Stimulated activated CD8-positive, alpha-beta memory T cell treated with anti-CD3 and anti-CD28 coated beads, Interleukin-4, amount 100 ng/mL, for 24 hours (primary cell): ENCODE measurements at places on chromosomes 11 and 22.
A peak's percentile ranks its signal among the peaks of the same experiment; 100 is the strongest.

DNA sequence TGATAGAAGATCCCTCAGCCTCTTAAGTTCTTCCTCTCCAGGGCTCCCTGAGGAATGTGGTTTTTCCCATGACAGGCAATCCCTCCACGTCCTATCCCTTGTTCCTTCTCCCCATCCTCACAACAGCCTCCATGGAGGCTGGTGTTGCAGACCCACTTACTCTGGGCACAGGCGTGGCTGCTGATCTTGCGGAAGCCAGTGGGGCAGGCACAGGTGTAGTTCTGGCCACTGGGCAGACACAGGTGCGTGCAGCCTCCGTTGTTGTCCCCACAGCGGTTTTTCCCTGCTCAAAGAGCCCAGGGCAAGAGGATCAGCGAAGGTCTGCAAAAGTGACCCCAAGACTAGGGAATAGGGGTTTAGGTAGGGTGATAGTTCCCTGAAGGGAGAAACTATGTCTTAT lies 29.1 kb downstream of the LRP4 start:
- DNase-seq = no peak

DNA sequence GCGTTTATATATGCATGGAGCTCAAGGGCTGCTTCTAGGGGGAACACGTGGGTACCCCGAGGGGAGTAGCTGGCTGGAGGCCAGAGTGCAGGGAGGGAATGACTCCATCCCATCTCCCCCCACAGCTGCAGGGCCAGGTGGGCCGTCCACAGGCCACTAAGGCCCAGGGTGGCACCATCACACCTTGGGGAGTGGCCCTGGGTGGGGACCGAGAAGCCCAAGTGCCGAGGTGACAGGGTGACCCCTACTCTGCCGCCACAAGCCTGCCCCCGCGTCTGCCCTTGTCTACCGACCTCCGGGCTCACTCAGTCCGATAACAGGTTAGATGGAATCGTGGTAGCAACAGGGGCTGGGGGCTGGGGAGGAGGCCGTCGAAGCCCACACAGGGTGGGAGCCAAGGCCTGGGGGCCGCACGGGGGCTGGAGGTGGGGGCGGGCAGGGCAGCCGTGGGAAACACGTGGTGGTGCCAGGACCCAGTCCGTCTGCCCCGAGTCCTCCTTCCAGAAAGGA lies 125.7 kb downstream of the KCNQ1OT1 start:
- DNase-seq = no peak

DNA sequence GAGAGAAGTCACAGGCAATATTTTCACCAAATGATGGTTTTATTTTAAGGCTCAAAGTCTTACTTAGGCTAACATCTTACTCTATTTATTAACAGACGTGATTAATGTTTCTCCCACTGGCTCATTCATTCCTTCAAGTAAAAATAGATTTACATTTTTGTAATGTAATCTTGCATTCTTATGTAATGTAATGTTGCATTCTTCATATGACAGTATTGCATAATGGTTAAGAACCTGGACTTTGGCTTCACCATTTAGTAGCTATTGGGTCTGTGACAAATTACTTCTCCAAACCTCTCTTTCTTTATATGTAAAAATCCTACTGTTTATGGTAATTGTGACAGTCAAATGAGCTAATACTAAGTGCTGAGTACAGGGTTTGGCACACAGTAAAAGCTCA lies 3.3 kb upstream of the DIXDC1 start:
- no peak for DNase-seq

DNA sequence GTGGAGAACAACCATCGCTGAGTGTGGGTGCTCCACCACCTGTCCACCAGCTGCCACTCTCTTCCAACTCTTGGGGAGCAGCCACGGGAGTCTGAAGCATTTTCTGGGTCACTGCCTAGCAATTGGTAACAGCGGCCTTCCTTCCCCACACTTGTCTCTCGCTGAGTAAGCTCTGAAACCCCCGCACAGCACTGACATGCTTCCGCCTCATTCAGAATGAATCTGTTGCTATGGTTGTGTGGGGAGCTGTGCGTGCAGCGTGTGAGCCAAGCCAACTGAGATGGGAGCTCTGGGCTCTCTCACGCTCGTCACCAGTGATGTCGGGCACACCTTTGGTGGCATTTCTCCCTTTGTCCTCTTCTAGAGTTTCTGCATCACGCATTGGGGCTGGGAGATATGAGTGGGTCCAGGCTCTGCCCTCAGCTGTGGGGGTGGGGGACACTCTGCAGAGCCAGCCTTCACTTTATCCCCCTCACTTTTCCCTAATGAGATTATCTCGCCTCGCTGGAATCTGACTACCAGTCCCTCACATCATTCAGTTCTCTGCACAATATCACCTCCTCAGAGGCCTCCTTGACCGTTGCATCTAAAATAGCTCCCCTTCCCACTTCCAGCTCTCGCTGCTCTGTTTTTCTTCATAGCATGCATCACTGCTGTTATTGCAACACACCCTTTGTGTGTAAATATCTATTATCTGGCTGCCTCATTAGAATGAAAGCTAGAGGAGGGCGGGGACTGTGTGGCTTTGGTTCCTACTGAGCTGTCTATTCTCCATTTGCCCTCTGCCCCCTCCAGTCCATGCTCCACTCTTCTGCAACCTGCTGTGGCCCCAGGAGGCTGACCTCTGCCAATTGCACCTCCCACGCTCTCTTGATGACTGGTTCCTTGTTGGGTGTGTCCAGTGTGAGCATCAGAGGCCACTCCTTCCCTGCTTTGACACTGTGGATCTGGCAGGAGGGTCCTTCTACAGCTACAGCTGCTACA lies 569.9 kb upstream of the CADM1 start:
- no peak for DNase-seq

DNA sequence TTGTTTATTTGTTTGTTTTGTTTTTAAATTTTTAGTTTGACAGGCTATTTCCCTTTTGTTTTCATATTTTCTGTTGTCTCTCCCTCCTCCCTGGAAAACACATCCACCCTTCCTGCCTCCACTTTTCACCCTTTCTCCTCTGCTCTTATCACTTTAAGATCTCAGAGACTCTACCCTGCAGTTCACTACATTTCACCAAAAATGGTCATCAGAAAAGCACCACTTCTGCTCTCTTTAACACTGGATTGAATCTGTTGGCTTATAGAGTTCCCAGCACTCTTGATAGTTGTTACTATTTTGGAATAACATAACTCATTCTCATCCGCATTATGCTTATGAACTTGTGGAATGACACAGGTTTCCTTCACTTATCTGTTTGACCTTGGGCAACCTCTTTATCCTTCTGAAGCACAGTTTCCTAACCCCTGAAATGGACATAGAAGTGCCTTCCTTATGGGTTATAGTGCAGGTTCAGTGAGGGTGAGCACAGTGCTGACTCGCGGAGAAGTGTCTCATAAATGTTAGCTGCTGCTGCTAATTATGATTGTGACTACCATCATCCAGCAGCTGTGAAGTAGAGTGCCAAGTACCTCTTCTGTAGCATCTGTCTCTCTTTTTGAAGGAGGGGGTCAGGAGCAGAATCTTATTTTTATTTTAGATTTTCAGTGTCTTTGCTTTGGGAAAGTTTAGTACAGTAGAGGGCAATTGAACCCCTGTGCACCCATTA lies 15.0 kb downstream of the TEAD1 start:
- no peak for DNase-seq

GRCh38 chr22:37972527-37972926 lies 11.8 kb downstream of the SOX10 start:
- no peak for DNase-seq

GRCh38 chr22:22061085-22062077 lies 78.8 kb upstream of the TOP3B start:
- no peak for DNase-seq

GRCh38 chr11:32333320-32333991 lies 101.9 kb downstream of the WT1 start:
- DNase-seq = peak; percentile 7

DNA sequence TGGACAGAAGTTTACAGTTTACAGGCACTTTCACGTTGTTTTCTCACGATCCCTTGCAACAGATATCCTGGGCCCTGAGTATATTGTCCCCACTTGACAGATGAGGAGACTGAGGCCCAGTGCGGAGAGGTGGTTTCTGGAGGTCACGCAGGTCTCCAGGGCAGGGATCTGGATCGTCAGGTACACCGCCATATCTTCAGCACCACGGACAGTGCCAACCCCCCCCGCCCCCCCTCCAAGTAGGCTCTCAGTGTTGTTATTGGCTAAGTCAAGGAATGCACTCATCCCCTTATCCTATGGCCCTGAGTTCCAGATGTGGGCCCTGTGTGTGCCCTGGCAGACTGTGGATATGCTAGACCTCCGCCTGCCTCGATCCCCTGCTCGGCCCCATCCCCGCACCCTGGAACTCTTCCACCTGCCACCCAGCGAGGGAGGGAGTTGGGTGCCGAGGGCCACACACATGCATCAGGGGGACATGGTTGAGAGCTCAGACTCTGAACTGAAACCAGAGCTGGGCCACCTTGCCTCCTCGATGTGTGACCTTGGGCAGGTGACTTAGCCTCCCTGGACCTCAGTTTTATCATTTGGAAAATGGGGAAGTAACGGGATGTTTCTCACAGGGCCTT lies 37.5 kb downstream of the MPPED1 start:
- DNase-seq = no peak

DNA sequence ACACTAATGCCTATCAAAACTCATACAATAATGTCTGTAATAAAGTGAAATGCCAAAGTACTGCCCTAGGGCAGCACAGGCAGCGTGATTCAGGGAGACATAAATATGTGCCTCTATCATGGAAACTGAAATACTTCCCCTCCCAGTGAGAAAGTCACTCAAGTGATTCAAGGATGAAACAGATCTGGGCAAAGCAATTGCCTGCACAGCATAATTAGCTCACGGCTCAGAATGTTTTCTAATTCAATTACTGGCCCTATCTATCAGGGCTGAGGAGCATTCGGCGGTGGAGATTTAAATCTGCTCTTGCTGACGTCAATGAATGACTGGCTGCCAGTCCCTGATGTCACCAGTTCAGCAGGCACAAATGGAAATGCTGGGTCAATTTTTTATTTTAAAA lies 27.7 kb upstream of the PPP2R1B start:
- DNase-seq = no peak

DNA sequence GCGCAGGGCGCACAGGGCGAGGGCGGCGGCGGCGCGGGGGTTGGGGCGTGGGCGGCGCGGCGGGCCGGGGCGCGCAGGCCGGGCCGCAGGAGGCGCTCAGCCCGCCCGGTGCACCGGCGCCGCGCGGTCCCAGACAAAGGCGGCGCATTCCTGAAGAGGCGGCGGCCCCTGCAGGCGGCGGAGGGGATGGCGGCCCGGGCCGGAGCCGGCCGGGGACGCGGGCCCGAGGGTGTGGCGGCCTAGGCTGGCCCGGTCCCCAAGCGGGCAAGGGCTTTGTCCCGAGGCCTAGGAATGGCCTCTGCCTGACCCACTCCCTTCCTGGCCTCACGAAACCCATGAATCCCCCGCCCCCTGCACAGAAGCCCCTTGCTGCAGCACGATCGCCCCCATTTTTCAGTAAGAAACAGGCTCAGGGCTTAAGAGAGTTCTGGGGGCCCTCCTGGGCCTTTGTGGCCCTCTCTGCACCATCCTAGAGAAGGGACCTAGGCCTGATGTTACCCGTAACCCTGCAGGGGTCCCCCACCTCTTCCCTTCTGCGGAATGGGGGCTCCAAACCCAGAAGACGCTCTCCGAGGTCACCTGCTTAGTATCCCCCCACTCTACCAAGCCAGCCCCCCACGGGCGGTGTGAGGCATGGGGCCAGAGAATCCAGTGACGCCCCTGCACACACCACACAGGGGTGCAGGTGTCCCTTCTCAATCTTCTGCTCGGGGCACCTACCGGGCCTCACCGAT lies at the start of gene RTN4R:
TSS of gene RTN4R (minus strand) at position 40 of the 734 bp plus-strand sequence. CDS start 226 bp downstream, outside the sequence.
- peak; percentile 44 for DNase-seq

GRCh38 chr22:48415520-48415919 lies 1412.2 kb downstream of the BRD1 start:
- no peak for DNase-seq

GRCh38 chr11:45048313-45048841 lies 97.7 kb upstream of the TP53I11 start:
- DNase-seq = no peak

- no peak for DNase-seq
Measured at GRCh38 chr11:15555161-15555560, 440.4 kb downstream of the INSC start.

DNA sequence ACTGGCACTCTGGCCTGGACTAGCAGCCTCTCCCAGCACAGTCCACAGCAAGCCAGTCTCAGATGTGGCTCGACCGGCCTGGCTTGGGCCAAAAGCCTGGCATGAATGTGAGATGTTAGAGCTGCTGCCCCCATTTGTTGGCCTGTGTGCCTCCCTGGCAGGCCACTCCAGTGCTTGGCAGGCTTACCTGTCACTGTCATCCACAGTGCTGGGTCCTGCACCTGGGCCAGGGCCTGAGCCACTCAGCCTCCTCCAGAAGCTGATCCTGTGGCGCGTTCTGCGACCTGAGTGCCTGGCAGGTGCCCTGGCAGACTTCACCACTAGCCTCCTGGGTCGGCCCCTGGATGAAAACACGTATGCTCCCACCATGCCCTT lies 36.1 kb downstream of the RRP8 start:
- DNase-seq = no peak

- DNase-seq = no peak
Measured at GRCh38 chr22:50621948-50622722, 5.8 kb downstream of the ARSA start.

DNA sequence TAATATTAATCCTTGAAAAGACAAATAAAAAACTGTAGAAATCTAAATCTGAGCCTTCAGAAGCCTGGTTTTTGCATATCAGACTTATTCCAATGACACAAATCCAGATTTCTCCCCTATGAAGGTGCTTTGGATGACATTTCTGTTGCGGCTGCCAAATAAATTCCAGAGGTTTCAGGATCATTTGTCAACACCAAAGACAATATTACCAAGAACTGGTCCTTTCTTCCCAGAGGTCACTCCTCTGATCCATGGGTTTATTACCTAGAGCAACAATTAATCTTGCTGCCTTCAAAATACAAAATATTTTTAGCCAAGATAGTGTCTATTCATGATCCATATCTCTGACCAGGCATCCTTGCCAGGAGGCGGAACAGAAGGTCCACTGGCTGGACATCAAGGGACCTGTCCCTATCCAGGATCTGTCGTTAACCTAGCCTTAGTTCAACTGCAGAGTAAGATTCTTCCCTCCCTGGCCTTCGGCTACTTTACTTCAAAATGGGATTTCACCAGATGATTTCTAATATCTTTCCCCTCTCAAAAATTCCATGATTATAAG lies 4.9 kb downstream of the CADM1 start:
- no peak for DNase-seq
